ENCODE measurements at places on chromosomes 3 and 15. TPM values are rescaled to one million over a fixed set of nuclear protein-coding genes. Genes with fewer than 3 reads are reported as not detected.

- no peak for DNase-seq
Measured at GRCh38 chr15:23736033-23736673, 49.0 kb upstream of the NDN start.

DNA sequence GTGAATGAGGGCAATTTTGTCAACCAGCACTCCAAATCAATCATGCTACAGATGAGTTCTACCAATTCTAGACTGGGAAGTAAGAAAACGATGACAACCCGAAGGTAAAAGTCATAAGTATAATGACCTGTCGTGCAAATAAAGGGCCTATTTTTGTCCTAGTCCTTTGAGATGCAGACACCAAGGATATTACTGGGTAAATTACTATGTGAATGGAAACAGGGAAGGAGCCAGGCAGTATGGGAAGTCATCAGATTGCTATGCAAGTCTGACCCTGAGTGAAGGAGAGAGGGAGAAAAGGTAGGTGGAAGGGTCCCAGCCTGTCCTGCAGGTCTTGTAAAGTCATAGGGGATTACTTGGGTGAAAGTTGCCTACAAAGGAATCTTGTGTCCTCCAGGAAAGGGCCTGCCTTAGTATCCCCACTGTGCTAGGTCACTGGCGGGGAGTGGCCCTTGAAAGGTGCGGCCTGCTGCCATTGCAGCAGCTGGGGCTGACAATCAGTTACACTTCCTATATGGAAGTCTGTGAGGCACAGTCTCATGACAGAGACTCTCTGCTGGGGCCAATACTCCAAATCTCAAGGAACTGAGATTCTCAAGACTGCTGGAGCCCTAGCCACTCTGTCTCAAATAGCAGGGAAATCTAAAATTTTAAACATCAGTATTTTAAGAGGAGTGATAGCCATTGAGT, 149.9 kb upstream of the SLC2A2 start:
- no peak for DNase-seq

DNA sequence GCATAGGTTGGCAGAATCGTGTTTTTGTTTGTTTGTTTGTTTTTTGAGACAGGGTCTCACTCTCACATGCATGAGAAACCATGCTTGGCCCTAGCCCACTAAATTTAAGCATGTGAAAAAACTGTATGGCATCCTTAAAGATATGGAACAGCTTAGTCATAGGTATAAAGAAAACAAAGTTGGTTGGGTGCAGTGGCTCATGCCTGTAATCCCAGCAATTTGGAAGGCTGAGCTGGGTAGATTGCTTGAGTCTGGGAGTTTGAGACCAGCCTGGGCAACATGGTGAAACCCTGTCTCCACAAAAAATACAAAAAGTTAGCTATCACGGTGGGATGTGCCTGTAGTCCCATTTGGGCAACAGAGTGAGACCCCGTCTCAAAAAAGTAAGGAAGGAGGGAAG, 25.2 kb downstream of the EXD1 start:
- DNase-seq = no peak

DNA sequence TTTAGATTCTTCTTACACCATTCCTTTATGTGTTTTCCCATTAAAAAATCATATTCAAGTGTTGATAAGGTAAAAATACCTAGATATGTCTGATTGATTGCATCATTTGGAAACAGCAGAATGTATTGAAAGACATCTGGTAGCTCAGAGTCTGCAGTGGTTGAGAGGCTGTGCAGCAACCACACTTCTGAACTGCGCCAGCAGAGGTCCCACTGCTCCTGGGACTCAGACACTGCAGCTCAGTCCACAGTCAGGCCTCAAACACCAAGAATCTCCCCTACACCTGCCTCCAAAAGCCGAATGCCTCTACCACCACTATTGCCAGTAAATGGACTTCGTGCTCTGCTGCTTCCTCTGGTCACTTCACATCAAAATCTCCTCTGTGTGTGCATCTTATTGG, 176.9 kb upstream of the LMCD1 start:
- DNase-seq = peak; percentile 48

ZNF660 gene
- 2.9 TPM for total RNA-seq

CDCP1 gene
- total RNA-seq = 10.4 TPM

CACNA2D2 gene
- total RNA-seq = not detected

CCR3 gene
- total RNA-seq = not detected

POTEB3 gene
- not detected for total RNA-seq
